ENCODE measurements at places on chromosomes 2 and 18.
A peak's percentile ranks its signal among the peaks of the same experiment; 100 is the strongest.

DNA sequence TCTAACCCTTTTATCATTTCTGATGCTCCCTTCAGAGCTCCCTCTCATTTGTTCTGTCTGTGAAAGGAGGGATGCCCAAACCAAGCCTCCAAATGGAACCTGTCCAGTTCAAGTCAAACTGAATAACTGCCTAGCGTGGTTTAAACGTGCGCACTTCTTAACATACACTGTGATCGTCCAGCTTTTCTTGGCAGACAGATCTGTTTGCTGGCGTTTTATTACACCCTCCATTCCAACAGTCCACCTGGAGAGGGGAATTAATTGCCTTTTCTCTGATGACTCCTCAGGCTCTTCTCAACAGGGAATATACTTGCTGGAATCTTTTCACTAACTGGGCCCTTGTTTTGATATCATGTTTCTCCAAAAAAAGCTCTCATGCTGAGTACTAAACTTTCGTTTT lies 379.2 kb upstream of the POU3F3 start:
- no peak for DNase-seq

DNA sequence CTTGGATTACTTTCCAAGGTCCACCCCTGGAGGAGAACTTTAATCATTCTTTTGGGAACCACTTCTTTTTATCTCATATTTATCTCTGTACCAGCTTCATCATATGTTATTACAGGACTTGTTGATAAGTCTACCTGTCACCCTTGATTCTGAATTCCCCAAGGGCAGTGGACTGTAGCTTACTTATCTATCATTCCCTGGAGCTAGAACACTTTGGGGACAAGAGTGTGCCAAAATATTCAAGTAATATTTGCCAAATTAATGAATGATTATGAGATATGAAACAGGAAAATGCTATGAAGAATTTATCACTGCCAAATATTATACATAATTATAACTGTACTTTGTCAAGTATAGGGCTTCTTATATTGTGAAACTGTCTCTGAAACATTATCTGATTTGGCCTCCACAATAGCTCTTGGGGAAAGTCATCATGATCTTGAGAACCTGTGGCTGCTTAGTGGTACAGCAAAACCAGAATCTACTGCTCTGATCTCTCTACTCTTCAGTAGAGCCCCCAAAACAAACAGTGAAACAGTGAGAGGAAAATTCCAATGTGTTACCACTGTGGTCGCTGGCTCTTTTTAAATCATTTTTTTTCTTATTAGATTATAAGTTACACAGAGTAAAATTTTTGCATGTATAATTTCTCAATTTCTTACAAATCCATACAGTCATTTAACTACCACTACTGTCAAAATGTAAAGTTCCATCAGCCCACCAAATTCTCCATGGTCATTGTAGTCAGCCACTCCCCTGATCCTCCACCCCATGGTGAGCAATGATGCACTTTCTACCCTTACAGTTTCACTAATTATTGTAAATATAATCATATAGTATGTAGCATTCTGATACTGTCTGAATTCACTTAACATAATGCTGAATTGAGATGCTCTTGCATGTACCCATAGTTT lies 197.5 kb downstream of the PIEZO2 start:
- no peak for DNase-seq

- no peak for DNase-seq
Observed at GRCh38 chr2:112156152-112156986, 18.2 kb downstream of the FBLN7 start.

DNA sequence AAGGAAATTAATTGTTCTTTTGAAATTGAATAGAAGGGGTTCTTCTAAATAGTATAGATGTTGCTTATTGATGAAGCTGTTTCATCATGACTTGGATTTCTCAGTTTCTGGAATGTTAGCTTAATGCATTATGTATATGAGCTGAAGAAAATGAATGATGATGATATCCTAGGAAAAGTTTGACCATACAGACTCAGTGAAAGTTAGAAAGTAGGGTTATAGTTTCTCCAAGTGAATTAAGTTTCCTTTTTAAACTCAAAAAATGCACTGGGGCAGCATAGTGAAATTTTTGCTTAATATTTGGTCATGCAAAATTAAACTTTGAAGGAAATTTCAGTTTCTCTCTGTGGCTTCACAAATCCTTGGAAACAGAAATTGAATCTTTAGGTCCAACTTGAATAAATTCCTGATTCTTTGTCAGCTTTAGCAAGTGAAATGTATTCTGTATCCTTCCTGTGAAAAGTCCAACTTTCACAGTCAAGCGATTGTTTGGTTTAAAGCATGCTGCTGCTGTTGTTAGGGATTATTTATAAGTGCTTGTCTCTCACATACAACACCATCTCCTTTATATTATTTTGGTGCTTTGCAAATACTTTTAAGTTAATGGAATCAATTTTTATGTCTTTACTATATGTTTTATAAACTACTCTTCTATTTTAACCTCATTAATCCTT lies 78.2 kb downstream of the PIK3C3 start:
- no peak for DNase-seq

DNA sequence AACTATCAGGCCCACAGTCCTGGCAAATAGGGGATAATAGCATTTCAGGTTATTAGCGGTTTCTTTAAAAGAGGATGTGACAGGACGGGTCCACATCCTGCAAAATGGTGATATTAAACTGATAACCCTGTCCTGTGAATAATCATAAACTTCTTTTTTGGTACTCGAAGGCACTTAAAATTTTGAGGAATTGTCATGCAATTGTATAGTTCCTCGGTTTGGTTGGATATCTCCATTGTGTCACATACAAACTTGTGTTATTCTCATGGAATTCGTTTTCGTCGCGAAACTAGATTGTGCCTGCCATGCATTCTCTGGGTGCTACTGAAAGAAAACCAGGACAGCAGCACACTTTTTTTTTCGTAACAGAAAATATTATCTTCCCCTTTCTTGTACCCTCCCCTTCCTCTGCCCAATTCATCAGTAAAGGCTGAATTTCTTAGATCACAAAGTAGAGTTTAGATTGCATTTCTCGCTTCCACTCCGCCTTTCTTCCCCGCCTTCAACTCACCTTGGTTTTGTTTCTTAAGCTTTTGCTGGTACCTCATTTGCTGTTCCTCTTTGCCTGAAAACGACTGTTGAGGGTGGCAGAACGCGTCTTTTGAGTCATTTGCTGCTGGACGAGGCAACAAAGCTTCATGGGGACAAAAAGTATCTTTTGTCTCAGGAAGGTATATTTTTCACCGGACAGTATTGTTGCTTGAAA lies 1.3 kb downstream of the CERS6 start:
- no peak for DNase-seq

GRCh38 chr2:19810637-19811036 lies 91.1 kb downstream of the TTC32 start:
- DNase-seq, result no peak

- no peak for DNase-seq
Observed at GRCh38 chr18:24802456-24802855, 342.0 kb downstream of the HRH4 start.

- no peak for DNase-seq
Observed at GRCh38 chr18:44849361-44849760, 168.7 kb downstream of the SETBP1 start.

DNA sequence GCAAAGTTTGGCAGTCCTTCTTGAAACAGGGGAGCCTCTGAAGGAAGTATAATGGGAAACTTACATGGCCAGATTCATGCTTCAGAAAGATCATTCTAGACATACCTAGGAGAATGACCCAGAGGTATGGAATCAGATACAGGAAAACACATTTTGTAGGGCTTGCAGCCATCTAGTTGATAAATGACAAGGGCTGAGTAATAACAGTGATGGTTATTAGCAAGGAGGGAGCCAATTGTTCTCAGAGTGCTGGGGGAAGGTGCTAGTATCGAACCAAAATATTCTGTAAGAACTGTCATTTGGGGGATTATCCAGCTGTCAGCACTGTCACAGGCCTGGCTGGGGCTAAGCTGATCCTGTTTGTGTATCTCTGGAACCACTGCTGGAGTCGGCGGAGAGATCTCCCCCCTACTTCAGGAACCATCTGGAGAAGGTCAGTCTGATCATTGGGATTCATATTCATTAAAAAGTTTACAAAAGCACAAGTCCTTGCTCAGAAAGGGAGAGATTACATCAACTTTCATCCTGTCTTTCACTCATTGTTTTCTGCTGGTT lies 113.8 kb upstream of the THSD7B start:
- DNase-seq, result no peak

- no peak for DNase-seq
Observed at GRCh38 chr18:26134107-26134506, 438 bp downstream of the PSMA8 start.

DNA sequence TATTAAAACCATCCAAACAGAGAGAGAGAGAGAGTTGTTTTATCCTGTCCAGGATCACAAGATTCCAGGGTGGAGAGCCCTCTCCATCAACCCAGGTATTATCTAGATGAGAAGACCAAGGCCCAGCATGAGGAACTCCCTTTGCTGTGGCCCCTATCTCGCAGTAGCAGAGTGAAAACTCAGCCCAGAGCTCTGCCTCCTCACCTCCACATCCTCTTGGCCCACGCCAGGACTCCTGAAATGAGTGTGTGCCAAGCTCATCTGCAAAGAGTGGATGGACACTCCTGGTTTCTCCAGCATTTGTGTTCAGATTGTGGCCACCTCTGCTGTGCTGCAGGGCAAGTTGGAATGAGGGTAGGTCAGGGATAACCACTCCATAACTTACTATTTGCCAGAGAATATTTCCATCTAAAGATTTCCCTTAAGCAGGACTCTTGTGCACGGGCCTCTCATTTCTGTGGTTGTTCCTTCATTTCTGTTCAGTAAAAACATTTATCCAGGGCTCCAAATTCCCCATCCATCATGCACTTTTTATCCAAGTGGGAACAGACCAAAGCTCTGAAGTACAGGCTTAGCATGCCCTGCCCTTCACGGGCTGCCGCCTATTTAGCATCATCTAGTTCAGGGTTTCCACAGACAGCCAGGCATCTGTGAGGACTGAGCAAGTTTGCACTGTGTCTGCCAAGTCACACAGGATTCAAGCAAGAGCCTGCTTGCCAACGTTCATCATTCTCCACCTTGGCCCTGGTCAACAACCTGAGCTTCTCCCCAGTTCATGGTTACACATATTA lies 583.2 kb upstream of the ID2 start:
- DNase-seq, result no peak

GRCh38 chr2:217513258-217513657 lies 489.5 kb downstream of the TNS1 start:
- DNase-seq, result no peak

GRCh38 chr2:112869258-112869842 lies 32.8 kb upstream of the IL1B start:
- peak; percentile 58 for DNase-seq

- no peak for DNase-seq
Observed at GRCh38 chr2:217948897-217949296, 53.9 kb downstream of the TNS1 start.

GRCh38 chr18:3645384-3646156 lies 195.6 kb downstream of the TGIF1 start:
- no peak for DNase-seq

GRCh38 chr18:64002581-64002980 lies 32.7 kb downstream of the SERPINB8 start:
- DNase-seq, result no peak

GRCh38 chr2:227374158-227374557 lies 4.9 kb downstream of the TM4SF20 start:
- no peak for DNase-seq

DNA sequence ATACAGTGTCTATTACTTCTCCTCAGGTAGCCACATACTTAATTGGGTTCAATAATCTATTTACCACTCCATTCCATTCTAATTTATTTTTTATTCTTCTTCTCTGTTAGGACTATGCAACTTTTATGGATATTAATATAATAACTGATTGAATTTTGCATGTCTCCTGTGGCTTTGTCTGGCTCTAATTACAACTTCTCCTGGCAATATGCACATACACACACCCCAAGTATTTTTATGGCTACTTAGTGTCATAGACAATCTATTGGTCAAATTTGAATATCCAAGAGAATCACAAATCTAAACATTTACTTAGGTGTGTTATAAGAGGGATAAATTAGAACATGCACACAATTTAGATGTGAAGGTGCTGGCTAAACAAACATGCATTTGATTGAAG lies 73.1 kb downstream of the BOD1L2 start:
- DNase-seq, result no peak

DNA sequence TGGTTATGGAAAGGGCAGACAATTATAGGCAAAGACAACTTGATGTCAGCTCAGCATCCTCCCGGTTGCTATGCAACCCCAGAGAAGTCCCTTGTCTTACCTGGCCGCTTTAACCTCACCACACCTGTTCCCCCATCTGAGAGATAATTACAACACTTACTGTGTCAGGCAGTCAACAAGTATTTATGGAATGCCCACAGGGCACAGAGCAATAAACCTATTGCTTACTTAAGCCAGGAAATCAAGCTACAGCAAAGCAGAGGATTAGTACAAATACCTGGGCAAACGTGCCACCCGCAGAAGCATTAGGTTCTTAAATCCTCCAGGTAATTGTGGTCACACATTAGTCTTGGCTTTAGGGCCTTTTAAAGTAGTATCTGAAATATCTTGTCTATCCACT lies 320.4 kb upstream of the REV1 start:
- no peak for DNase-seq

- DNase-seq, result no peak
Observed at GRCh38 chr2:201233812-201234662, 26.3 kb upstream of the CASP8 start.

DNA sequence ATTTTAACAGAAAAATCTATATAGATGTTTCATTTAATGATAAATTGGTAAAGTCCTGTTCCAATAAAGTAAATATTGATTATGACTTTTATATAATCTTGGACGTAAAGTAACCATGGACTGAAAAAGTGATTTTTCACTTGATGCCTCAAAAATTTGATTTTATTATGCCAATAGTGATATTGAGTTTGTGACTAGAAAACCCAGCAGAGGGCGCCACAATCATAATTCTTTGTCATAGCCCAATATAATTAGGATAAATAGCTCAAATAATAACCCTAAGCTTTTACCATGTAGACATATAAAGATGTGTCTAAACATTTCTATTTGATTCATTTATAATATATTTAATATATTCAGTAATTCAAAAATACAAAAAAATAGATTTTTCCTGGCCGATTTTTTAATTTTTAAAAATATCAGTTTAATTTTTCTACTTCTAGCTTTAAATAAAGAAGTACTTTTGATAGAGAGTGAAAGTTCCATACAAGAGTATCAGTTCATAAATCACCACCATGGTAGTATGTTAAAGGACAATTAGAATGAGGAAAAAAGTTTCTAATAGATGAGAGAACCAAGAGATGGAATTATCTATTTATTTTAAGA lies 30.7 kb downstream of the CAMKMT start:
- DNase-seq, result no peak

GRCh38 chr2:238247002-238247822 lies 7.4 kb upstream of the HES6 start:
- peak; percentile 48 for DNase-seq

DNA sequence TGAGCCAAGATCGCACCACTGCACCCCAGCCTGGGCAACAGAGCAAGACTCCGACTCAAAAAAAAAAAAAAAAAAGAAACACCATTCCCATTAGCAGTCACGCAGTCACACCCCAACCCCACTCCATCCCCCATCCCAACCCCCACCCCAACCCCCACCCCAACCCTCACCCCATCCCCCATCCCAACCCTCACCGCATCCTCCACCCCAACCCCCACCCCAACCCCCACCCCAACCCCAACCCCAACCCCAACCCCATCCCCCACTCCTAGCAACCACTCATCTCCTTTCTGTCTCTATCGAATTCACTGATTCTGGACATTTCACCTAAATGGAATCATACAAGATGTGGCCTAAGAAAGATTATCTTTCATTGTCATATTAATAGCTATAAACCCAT lies 25.9 kb upstream of the ATP9B start:
- DNase-seq, result no peak

- no peak for DNase-seq
Observed at GRCh38 chr2:230910546-230911177, 14.4 kb downstream of the GPR55 start.

All from DMS 273 treated with DMSO at 0.1 percent for 48 hours (cell line).